Dermis blood vessel endothelial cell (primary cell): ENCODE measurements at places on chromosomes 6 and 20.

GRCh38 chr6:163707387-163708355 is 293.2 kb downstream of the QKI start:
- DNase-seq: no peak

- DNase-seq: no peak
Measured at GRCh38 chr6:4607793-4608192, 168.4 kb upstream of the CDYL start.

DNA sequence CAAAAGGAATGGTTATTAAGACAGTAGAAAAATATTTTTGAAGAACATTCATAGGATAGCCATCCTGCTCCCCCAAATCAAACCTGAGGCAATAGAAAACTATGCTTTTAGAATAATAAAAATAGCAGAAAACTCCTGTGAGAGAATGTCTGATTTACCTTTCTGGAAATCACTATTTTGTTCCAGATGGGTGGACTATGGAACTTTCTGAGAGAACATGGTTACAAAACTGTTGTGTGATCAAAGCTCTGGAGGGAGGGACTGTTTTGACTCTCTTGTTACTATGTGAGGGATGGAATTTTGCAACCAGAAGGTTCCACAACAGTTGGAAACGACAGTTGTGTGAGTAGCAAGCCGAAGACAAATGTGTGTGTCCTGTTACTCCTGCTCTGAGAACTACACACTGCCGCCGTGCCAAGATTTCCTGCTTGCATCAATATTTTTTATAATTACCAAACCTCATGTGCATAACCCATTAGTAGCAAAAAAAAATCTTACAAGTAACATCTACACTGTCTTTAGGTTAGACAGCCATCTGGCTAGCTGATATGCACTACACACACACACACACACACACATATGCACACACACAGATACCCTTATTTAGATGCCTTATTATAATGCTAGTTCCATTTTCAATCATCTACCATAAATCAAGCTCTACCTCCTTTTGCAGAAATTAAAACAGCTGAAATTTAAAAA is 11.0 kb upstream of the HIVEP1 start:
- no peak for DNase-seq

DNA sequence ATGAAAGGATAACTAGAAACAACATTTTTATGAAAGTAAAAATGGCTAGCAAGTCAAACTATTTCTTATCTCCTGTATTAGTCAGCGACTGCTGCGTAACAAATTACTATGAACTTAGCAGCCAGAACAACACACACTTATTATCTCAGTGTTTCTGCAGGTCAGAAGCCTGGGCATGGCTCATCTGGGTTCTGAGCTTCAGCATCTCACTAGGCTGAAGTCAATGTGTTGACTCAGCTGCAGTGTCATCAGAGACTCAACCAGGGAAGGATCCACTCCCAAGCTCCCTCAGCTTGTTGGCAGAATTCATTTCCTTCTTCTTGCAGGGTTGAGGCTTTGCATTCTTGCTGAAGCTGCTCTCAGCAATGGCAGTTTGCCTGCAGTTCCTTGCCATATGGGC is 33.2 kb upstream of the IGF2R start:
- DNase-seq: no peak
